ENCODE measurements at places on chromosomes 6 and 20.

DNA sequence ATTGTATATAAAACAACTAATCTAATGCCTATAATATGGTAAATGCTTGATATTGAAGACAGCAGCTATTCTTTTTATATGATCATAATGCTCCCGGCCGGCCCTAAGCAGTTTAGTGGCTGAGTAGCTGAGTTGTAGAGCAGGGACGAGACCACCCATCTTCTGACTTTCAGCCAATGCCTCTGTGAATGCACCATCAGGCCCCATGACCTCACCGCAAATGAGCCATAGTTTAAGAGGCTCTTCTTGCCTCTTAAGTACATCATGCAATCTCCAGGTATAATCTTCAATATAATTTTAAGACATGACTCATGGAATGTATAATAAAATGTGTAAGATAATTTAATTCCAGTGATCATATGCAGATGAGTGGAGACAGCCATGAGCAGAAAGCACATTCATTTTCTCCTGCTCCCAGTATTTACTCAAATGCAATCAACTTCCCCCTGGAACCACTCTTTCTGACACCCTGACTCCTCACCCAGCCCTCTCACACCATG is 78.9 kb upstream of the SNX9 start:
- DNase-seq, result no peak

- no peak for DNase-seq
Measured at GRCh38 chr20:44228465-44229258, 18.1 kb upstream of the OSER1 start.

DNA sequence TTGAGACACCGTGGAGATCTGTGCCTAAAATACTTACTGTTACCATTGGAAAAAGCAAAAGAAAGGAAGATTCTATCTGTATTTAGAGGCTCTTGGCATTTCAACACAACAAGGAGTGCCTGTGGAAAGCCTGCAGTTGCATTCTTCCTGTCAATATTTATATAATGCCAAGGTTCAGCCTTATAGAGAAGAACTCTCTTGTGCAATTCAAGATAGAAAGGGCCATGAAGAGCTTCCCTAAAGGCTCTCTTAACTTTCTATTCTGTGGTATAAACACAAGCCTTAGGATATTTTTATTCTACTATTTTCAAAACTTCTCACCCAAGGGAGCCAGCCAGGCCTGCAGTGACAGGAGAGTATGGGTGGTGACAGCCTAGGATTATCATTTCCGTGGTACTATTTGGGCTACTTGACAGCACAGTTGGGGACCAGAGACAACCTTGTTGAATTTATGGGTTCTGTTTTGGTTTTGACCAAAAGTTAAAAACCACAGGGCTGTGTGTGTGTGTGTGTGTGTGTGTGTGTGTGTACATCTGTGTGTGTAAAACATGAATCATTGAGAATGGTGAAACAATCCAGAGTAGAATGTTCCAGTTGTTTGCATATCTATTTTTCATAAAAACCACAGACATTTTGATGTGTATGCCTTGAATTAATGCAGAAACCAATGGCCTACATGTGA is 700.9 kb upstream of the SLC35B3 start:
- DNase-seq, result no peak

DNA sequence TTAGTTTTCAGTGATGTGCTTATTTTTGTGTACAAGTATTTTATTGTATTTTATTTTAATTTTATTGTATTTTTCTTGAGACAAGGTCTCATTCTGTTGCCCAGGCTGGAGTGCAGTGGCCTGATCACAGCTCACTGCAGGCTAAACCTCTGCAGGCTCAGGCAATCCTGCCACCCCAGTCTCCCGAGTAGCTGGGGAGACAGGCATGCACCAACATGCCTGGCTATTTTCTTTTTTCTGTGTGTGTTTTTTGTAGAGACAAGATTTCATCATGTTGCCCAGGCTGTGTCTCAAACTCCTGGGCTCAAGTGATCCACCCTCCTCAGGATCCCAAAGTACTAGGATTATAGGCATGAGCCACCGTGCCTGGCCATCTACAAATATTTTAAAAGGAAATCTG is 146.3 kb downstream of the MANEA start:
- DNase-seq, result no peak

DNA sequence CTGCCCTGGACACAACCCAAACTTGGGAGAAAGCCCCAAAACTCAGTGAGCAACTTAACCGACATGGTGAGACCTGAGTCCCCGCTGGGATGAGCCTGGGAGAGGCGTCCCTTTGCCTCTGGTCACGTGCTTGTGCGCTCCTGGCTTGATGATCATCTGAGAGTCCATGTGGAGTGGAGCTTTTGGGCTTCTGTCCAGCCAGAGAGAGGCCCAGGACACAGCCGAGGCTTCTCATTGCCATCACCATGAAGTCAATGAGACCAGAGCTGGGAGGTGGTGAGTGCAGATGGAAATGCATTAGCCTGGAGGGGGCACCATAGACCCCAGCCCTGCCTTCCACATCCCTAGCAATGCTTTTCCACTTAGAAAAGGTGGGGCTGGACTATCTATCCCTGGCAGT is 250.0 kb downstream of the SLC24A3 start:
- DNase-seq, result no peak

GRCh38 chr6:37966801-37967200 is 147.3 kb downstream of the ZFAND3 start:
- no peak for DNase-seq

DNA sequence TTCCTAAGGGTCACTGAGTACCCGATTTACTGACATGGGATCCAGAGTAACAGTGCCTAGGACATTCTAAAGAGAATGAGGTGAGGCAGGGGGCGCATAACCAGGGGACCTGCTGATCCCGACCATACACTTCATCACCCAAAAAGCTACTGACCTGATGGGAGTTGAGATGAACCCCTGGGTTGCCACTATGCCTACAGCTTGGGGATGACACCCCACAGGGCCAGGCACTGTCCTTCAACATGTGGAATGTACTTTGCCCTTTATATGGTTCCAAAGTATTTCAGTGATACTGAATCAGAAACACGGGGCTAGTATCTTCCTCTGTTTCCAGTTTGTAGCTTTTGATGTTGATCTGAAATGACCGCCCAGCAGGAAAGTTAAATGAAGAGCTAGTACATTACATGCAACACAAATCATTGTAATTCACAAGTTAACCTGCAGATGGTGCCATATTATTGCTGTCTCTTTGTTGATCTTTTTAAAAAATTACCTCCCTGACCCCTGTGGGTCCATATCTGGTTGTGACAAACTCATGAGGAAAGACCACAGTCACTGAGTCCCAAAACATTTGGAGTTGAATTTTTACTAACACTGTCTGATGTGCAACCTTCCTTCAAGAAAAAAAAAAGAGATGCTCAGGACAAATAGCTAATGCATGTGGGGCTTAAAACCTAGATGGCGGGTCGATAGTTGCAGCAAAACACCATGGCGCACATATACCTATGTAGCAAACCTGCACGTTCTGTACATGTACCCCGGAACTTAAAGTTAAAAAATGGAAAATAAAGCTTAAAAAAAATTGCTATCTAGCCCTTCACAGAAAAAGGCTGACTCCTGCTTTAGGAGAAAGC is 42.7 kb upstream of the GCNT2 start:
- DNase-seq, result peak; percentile 59

DNA sequence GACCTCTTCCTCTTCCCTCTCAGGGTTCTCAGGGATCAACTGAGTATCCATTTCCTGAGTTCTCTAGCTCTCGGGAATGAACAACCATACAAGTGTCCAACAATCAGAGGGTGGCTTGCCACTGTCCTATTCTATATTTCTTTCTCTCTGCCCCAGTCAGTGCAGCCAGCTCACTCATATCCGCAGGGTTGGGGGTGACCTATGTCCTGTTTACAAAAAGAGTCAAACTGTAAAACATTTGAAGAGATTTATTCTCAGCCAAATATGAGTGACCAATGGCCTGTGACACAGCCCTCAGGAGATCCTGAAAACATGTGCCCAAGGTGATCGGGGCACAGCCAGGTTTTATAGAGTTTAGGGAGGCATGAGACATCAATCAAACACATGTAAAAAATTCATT is 10.8 kb upstream of the BTN3A2 start:
- DNase-seq, result no peak

DNA sequence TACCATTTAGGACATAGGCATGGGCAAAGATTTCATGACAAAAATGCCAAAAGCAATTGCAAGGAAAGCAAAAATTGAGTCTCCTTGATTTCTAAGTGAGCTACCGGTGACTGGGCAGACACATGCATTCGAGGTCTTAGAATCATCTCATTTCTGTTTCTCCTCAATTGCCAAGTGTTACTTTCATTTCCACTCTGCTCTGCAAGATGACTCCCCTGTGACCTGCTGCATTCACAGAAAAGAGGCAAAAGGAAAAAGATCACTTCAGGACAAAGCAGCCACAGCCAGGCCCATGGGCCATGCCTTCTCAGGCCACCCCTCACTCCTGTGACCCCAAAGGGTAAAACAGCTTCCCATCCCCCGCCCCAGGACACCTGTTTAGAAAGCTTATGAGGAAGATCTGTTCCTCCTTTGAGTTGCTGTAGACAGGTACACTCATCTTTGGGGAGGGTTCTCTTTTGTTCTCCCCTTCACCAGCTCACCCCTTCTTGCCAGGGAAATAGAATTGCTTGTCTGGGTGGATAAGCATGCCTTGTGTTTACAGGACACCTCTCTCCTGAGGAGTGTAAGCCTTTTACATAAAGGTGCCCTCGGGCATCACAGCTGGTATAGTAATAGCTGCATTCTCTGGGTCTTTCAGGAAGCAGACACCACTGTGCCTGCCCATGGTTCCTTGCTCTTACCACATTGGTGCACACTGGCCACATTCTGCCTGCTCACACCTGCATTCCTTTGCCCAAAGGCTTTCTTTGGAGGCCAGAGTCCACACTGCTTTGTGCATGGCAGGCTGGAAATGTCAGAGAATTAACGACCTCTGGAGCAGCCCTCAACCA is 105.0 kb downstream of the SLC24A3 start:
- DNase-seq, result no peak

- DNase-seq, result no peak
Measured at GRCh38 chr20:61396262-61396848, 144.3 kb downstream of the CDH4 start.

- DNase-seq, result no peak
Measured at GRCh38 chr6:139152088-139152891, 17.4 kb downstream of the HECA start.

DNA sequence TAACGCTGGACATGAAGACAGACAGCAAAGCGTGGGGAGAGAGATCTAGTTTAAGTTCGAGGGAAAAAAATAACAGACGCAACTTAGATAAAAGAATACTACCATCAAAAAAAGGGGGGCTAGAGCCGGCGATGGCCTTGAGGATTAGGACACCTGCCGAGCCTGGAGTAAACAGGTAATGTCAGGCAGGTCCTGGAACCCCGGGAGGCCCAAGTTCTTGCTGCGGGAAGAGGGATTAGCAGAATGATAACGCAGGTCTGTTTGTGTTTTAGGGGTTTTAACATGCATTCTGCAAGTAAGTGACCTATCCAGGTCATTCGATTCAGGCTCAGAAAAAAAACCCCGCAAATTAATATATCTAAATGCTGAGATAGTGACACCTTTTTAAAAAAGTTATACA is 754 bp upstream of the TMEM170B start:
- no peak for DNase-seq

DNA sequence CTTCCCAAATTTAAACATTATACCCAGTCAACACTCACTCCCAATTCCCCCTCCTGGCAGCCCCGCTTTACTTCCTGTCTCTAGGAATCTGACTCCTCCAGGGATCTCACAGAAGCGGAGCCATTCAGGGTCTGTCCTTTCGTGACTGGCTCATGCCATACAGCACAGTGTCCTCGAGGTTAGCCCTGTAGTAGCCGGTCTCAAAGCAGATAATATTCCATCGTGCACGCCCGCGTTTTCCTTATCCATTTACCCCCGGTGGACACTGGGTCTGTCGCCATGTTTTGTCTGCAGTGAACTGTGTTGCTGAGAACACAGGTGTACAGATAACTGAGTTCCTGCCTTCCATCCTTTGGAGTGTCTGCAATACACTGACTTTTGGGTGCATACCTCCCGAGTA is 95.3 kb downstream of the TTLL2 start:
- no peak for DNase-seq

GRCh38 chr6:6683969-6684833 is 95.7 kb downstream of the LY86 start:
- peak; percentile 50 for DNase-seq

DNA sequence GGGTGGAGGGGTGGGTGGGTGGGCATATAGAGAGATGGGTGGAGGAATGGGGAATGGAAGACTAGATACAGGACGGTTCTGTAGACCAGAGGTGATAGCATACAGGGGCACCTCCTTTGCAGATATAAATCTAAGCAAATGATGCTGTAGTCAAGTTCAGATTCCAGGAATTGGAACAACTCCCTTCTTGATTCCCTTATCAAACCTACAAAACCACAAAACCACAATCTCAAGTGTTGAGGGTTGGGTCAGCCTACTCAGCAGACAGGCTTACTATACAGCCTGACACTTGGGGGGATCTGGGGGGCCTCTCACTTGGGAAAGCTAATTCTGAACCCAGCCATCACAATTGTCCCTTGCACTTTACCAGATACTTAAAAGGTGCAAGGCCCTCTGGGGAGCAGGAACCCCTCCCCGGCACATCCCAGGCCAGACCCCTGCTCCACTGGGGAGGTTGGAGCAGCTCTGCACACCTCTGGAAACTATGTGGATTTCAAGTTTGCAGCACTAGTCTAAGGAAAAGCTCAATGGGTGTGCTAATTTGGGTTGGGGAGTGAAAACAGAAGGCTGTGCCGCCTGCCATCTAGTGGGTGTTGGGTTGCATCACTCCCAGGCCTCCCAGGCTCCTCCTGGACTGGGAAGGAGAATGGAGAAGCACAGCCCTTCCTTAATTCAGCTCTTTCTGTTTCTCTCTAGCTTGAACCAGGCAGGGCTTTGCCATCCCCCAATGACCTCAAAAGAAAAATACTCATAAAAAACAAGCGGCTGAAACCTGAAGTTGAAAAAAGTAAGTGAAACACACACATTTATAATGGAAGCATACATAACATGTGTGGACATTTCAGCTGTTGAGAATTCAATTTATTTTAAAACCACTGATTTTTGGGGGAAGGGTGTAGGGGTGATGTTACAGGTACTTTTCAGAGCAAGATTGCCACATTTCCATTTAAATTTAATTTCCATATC is 121.2 kb upstream of the LAMP5 start:
- peak; percentile 89 for DNase-seq

GRCh38 chr6:142523515-142524375 is 221.9 kb downstream of the ADGRG6 start:
- DNase-seq, result no peak

DNA sequence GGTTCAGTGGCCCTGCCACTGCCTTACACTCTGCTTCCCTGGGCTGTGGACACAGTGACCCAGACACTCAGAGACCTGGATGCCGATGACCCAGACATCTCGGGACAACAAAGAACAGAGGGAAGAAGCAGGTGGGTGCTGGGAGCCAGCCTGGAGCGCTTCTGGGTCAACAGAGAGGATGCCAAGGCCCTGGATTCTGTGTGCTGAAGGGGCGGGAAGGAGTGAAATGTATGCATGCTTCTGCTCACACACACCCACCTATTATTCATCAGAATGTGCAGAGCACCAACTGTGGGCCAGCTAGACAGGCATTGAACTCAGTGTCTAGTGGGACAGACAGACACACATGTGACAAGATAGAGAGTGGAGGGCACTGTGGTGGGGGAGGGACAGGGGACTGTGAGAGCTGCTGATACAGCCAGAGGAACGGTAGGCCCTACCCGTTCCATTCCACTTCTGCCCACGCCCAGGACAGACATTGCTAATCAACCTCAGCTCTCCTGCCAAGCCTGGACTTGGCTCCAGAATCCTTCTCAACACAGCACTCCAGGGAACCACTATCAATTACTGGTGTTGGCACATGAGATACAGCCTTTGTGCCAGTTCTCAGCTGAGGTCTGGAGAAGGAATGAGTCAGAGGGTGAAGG is 20.2 kb downstream of the KCNK15 start:
- no peak for DNase-seq

All from suppressor macrophage treated with lipopolysaccharide for 1 hour (primary cell).